HL-60 (cell line): ENCODE measurements at places on chromosomes 11 and 22.

DNA sequence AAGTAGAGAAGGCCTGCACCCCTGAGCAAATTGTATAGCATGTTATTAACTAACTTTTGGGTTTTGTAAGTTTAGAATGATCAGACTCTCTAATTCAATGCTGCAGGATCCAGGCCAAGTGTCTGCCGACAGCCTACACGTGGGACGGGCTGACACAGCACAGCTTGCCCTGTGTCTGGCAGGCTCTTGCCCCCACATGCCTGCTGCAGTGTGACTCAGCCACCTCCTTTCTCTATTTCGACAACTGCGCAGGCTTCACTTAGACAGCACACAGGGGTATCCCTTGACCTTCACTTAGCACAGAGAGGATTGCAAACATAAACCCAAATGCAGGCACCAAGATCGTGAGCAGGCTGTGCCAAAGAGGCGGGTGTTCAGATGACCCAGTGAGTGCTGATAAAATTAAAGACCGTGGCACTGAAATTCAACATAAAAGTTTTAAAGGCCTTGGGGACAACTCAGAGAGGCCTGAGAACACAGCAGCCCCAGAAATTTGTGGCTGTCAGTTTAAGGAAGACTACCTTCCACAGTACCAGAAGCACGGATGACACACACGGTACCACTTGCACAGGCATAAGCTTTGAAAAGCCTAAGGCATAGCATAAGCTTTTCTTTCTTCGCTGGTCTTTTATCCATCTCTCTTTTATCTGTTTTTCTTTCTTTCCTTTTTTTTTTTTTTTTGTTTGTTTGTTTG is 37.8 kb downstream of the SCN3B start:
- DNase-seq: no peak

- no peak for DNase-seq
Measured at GRCh38 chr11:117946156-117946841, 17.1 kb upstream of the TMPRSS13 start.

GRCh38 chr11:77187776-77188632 is 60.0 kb downstream of the MYO7A start:
- peak; percentile 44 for DNase-seq

GRCh38 chr11:17313349-17314231 is 37.1 kb downstream of the NUCB2 start:
- DNase-seq: no peak

DNA sequence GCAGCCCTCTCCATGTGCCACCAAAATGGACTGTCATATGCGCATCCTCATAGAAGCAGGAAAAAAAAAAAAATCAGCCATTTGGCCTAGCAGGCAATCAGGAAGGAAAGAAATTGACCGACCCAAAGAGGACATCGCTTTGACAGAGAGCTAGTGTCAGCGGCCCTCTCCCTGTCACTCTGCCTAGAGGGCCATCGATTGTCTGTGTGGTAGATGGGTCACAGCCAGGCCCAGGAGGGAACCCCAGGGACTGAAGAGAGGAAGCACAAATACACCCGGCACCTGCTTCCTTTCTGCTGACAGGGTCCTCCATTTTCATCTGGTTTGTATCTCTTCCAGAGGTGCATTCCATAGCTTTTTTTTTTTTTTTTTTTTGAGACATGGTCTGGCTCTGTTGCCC is 21.8 kb downstream of the VPS37C start:
- no peak for DNase-seq

DNA sequence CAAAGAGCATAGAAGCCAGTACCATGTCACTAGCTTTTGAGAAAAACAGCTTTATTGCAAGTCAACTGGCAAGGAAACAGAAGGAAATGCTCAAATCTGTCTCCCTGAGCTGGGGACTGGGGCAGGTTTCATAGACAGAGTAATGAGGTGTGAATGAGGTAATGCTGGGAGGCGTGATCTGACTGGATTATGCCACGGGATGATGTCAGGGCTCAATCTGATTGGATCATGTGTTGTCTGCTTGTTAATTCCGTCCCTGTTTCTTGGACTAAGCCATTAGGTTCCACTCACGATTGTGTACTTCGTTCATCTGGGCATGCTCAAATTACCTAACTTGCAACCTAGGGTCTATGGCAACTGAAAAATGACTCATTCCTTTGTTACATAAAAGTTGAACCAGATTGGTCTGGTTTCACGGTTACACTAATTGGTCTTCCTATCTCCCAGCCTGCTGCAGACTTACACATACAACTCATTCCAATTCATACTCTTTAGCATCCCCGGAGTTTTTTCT is 20.2 kb upstream of the OR10A5 start:
- no peak for DNase-seq

DNA sequence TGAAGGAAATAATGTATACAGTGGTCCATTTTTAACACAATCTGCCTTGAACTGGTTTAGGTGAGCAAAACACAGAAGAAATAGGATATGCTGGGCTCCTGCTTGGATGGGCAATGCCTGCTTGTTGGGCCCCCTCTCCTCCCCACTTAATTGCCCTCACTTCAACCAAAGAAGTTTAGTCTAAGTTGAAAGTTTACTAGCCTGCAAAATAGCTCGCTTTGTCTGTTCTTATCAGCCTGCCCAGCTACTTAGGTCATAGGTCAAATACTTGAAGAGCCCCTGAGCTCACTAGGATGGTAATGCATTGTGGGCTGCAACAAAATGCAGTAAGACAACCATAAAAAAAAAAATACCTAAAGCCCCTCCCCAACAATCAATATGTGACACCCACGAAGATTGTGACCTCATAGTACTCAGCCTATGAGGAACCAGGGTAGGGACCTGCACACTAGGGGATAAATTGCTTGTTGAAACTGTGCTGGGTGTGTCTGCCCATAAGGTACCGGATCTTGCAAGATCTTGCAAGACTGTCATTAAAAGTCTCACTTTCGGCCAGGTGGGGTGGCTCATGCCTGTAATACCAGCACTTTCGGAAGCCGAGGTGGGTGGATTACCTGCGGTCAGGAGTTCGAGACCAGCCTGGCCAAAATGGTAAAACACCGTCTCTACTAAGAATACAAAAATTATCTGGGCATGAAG is 10.9 kb downstream of the DRICH1 start:
- DNase-seq: no peak

GRCh38 chr11:35419184-35419829 is at the start of gene SLC1A2:
Gene SLC1A2, minus strand, starts transcription at chr11:35419558. Its CDS starts 592 bp downstream, at chr11:35418966.
- no peak for DNase-seq

DNA sequence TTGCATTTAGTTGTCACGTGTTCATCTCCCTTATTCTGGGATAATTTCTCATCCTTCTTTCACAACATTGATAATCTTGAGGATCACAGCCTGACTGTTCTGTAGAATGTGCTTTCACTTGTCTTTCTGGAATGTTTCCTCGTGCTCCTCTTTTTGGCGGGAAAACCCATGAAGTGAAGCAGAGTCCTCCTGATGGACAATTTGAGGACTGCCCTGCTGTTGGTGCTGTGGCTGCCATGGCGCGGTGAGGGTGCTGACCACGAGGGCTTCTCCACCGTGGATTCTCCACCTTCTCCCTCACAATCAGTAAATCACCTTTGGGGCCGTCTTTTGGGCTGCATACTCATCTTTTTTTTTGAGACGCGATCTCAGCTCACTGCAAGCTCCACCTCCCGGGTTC is 946.9 kb downstream of the BRD1 start:
- DNase-seq: no peak

- no peak for DNase-seq
Measured at GRCh38 chr11:44531116-44531504, 34.4 kb upstream of the CD82 start.

- DNase-seq: no peak
Measured at GRCh38 chr11:57223601-57224000, 13.4 kb downstream of the APLNR start.

DNA sequence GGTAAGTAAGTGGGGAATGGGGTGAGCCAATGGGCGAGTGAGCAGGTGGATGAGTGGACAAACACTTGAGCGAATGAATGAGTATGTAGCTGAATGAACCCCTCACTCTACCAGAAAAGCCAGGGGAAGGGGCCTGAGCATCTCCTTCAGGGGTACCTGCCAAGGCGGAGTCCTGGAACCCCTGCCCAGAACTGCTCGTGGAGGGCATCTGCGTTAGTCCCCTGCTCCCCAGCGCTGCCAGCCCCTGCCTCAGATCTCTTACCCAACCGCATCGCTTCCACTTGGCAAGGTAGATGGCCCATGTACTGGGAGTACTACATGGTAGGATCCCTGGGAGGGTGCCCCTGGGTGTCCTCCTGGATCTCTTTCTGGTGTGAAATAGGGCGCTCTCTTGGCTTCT is 7.4 kb upstream of the ANO1 start:
- DNase-seq: no peak

GRCh38 chr11:44708009-44708408 is 18.8 kb upstream of the TSPAN18 start:
- no peak for DNase-seq

GRCh38 chr11:104151404-104152204 is 12.3 kb downstream of the PDGFD start:
- no peak for DNase-seq

DNA sequence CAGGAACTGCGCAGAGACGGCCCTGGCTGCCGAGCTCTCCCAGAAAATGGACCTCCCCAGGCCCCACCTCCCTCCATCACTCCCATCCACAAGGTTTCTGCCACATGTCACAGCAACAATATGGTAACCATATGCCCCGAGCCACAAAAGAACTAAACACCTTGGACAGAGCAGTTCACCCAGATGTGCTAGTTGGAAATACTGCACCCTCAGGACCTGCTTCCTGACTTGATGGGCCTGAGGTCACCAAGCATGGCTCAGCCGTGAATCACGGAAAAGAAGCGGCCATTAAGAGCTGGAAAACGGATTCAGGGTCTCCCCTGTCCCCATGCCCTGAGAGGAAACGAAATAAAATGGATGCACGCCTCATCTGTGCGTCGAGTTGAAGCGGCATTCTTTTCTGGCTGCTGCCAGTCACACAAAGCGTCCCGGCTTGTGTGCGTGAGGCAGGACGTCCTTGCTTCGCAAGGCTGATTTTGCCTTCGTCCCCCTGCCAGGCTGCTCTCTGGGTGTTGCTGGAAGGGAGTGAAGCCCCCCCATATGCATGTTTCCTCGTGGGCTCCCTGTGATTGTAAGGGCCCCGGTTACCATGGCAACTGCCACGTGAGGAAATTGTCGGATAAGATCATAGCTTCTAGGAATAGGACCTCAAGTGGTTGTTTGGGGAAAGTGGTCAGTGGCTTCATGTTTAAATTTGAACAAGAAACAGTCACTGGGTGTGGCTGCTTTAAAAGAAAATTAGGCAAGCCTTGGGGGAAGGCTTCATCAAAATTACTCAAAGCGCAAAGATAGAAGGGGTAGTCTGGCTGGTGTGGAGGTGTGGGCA is 51.7 kb downstream of the FLI1 start:
- no peak for DNase-seq

DNA sequence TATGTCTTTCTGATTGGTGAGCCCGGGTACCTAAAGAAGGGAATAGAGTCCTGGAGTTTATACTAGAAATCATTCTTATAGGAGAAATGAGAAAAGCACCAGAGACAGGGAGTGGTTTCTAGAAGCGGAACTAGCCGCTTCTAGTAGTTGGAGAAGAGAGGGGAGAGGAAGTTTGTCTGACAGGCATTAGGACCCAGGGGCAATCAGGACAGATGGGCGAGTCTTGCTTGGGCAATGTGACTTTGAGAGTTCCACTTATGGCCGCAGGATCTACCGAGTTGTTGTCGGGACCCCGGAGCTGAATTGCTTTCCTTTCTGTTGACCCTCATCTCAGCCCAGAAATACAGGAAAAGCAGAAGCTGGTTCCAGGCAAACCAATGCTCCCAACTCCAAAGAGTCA is 596.8 kb upstream of the CNTN5 start:
- DNase-seq: peak; percentile 77

DNA sequence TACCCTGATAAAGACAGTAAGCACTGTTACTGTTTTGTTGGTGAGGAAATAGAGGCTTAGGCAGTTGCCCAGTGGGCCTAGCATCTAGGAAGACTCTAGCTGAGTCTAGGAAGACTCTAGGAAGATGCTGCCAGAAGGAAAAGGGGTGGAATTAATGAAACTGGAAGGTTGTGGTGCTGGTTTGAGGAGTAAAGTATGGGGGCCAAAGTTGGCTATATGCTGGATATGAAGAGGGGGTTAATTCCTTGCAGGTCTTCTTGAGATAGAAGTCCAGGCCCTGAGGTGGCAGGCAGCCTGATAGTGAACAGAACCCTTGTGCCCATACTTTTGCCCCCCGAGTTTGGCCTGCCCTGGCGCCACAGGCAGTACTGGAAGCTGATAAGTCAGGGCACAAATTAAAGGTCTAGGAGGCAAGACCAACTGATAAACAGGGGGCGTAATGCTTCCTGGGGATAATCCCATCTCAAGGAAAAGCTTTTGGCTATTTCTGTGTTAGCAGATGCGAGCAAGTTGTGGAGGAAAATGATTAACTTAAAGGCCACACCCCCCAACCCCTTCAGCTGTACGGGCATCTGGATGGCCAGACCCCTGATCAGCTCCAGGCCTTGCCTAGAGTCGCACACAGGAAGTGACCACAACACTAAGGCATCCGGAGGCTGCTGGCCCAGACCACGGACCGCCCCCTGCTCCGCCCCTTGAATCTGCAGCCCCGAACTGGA is 3.1 kb downstream of the ILK start:
- DNase-seq: no peak

- no peak for DNase-seq
Measured at GRCh38 chr11:125124618-125124992, 13.2 kb upstream of the TMEM218 start.

- DNase-seq: peak; percentile 67
Measured at GRCh38 chr22:36328635-36329253, 59.0 kb downstream of the MYH9 start.

GRCh38 chr11:100010393-100010792 is 676.7 kb upstream of the ARHGAP42 start:
- no peak for DNase-seq

DNA sequence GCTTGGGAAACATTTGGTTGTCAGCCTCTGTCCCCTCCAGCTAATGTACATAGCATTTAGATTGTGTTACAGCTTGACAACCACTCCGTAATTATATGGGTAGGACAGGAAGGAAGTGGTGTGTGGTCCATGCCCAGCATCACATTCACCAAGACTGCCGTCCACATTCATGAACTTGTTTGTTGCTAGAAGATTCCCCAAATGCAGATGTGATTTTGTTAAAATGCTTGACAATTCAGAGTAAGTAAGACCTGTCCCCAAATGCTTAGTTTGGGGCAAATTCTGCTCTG is 1482.7 kb downstream of the TBC1D22A start:
- DNase-seq: no peak

- DNase-seq: no peak
Measured at GRCh38 chr11:79201677-79202347, 239.0 kb downstream of the TENM4 start.

GRCh38 chr11:9672288-9672916 is 8.5 kb downstream of the SWAP70 start:
- no peak for DNase-seq

- no peak for DNase-seq
Measured at GRCh38 chr11:130418210-130418609, 10.2 kb downstream of the ADAMTS8 start.

DNA sequence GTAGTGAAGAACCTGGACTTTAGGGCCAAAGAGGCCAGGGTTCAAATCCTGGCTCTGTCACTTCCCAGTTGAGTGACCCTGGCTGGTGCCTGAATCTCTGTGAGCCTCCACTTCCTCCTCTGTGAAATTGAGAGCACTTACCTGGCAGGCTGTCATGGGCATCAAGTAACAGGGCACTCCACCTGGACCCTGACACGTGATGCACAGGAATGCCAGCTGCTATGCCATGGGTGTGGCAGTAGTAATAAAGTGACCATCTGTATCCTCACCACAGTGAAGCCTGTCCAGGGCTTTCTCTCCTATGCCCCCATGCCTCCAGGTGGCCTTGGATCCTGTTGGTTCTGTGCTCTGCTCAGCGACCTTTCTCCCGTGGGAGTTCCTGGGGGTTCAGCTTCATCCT is 29.8 kb upstream of the PPP6R3 start:
- no peak for DNase-seq

GRCh38 chr22:31639436-31640039 is 22.5 kb downstream of the PISD start:
- DNase-seq: no peak

- no peak for DNase-seq
Measured at GRCh38 chr11:17471501-17471900, 5.1 kb downstream of the ABCC8 start.
